ENCODE measurements at places on chromosomes 1 and 21.

DNA sequence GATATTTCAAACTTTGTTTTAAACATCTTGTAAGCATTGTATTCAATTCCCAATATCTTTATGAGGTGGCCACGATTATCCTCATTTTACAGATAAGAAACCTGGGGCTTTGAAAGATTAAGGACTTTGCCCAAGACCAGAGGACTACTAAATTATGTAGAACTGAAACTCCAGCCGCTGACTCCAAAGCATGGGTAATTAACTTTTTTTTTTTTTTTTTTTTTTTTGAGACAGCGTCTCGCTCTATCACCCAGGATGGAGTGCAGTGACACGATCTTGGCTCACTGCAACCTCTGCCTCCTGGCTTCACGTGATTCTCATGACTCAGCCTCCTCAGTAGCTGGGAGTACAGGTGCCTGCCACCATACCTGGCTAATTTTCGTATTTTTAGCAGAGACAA, 68.7 kb downstream of the ALG14 start:
- no peak for DNase-seq

GRCh38 chr1:162988869-162989268, 80.3 kb upstream of the RGS4 start:
- no peak for DNase-seq

DNA sequence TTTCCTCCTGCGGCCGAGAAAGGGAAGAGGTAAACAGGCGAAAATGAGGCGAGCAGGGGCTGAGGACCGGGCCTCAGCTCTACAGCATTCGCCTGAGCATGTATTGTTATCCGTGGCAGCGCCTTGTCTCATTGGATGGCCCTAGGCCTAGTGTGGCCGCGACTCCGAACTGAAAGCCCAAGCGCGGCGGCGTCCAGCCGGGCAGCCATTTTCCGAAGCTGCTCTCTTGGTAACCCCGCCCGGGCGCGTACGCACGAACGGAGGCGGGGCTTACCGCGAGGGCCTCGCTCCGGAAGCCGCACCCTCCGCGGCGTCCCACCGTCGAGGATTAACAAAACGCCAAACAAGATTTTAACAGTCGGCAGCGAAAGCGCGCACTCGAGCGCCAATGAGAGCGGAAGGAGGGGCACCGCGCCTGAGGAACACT, 797 bp upstream of the USP1 start:
- DNase-seq: no peak

GRCh38 chr1:94773931-94774422, 46.2 kb upstream of the SLC44A3 start:
- DNase-seq: no peak

GRCh38 chr1:216765346-216766300, 42.4 kb upstream of the ESRRG start:
- no peak for DNase-seq

GRCh38 chr1:234781241-234782065, 171.5 kb upstream of the IRF2BP2 start:
- DNase-seq: no peak

DNA sequence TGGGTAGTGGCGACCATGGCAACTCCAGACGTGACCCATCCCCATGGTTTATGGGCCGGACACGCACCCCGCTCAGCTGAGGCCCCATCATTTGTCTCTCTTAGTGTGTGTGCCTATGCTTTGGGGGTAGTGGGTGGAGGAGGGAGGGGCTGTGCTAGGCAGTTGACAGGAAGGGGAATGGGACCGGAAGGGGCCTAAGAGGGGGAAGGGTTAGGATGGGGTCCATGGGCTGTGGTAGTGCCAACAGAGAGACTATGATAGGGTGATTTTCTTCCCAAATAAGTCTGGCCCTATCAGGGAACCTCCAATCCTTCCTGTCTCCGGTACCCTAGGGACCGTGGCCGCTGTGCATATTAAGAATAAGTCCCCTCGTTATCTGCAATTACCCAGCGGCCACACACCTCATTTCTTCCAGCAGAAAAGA, 9.9 kb downstream of the DMAP1 start:
- no peak for DNase-seq

- DNase-seq: no peak
These were observed 88.9 kb upstream of the ABCD3 start for GRCh38 chr1:94329276-94329675.

DNA sequence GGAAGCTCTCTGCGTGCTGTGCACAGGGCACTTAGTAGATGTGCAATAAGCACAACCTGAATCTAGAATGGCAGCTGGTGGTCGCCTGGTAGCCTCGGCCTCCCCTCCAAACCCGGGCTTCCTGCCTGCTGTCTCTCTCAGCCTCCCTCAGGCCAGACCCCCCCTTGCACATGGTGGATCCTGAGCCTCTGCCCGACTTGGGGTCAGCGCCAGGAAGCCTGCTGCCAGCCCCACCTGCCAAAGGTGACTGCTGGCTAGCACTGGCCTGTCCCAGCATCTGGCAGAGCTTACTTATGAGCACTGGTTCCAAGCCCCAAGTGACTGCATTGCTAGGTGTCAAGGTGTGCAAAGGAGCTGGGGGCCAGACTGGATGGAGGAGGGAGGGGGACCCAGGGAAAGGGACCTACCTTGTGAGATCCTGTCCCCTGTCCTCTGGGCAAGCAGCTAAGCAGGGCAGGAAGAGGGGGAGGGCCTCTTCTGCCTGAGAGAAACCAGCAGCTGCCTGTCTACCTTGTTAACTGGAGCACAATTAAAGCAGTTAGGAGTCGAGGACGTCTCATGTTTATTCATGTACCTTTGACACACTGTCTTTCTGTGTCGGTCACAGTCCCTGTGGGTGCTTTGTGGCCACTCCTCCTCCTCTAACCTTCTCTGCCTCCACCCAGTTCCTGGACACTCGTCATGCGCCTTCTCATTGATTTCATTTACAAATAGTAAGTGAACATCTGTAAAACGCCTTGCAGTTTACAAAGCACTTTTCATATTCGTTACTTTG, 100.9 kb downstream of the DDX20 start:
- no peak for DNase-seq

DNA sequence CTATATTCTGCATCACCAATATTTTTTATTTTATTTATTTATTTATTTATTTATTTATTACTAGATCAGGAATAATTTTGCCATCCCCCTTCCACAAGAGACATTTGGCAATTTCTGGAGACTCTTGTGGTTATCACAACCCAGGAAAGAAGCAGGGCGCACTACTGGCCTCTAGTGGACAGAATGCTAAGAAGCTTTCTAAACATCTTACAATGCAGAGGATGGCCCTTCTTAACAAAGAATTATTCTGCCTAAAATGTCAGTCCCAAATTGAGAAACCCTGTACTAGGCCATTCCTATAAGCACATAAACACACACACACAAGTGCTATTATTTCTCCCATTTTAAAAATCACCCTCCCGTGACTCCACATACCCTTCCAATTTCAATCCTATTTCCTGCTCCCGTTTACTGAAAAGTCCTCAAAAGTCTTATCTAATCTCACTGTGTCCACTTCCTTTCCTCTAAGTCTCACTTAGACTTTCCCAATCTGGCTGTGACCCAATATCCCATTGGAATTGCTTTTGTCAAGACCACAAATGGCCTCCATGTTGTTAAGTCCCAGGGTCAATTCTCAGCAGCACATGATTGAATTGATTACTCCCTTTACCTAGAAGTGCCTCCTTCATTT, 43.7 kb upstream of the RNF11 start:
- DNase-seq: peak; percentile 18

- no peak for DNase-seq
These were observed 138.0 kb downstream of the RERE start for GRCh38 chr1:8679395-8679800.

DNA sequence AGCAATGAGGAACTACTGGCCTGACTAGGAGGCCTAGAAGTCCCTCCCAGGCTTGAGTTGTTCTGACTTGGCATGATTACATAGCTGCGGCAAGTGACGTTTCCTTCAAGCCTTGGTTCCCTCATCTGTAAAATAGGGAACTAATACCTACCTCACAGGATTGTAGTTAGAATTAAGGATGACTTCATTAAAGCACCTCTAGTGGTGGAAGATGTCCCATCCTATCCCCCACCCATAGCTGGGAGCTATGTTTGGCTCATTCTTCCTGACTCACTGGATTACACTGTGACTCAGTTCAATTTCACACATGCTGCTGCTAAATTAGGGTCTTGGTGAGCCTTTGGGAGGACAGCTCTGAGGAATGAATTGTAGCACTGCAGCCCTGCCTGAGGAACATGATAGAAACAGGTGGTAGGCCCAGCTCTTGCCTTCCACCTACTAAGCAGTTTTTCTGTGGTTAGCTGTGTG, 6.0 kb upstream of the SHISA4 start:
- DNase-seq: no peak

GRCh38 chr1:225250432-225250831, 177.4 kb downstream of the LBR start:
- DNase-seq: no peak

- DNase-seq: no peak
These were observed 31.2 kb downstream of the MACO1 start for GRCh38 chr1:25461849-25462248.

DNA sequence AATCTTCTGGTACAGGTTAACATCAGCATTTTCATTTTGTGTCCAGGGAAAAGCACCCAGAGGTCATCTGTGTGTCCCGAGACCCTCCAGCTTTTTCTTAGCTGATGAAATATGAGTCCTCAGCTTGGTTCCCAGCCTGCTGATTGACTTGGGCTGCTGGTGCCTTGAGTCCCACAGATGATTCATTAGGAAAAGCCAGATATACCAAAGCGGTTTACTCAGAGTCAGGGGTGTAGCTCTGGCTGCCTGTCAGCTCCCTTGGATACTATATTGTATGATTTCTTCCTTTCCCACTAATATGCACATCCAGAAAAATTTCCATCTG, 43.7 kb upstream of the MAB21L3 start:
- DNase-seq: no peak

- DNase-seq: no peak
These were observed 28.3 kb upstream of the IFI44L start for GRCh38 chr1:78591971-78592370.

- no peak for DNase-seq
These were observed 76.0 kb downstream of the DTL start for GRCh38 chr1:212111536-212111935.

Data from effector memory CD4-positive, alpha-beta T cell (primary cell).